Suppressor macrophage treated with lipopolysaccharide for 4 hours (primary cell): ENCODE measurements at places on chromosomes 4 and X.

GRCh38 chr4:146640021-146640464, 1.4 kb downstream of the POU4F2 start:
- no peak for DNase-seq

GRCh38 chrX:11591723-11592346, 73.9 kb downstream of the ARHGAP6 start:
- DNase-seq, result peak; percentile 19

DNA sequence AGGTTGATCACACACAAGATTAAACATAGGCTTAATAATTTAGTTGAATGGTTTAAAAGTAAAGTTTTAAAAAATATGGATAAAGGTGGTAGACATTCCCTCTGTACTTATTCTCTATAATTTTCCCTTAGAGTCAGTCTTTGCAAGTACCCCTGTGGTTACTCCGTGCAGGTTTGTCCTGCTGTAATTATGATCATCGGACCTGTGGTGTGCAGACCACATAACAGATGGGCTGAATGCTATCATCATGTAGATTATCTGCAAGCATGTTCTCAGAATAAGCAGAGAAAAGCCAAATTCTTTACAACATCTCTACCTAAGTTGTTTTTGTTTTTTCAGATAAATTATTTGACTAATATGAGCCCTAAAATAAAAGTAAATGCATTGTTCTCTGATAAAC, 146.8 kb downstream of the FSTL5 start:
- no peak for DNase-seq

DNA sequence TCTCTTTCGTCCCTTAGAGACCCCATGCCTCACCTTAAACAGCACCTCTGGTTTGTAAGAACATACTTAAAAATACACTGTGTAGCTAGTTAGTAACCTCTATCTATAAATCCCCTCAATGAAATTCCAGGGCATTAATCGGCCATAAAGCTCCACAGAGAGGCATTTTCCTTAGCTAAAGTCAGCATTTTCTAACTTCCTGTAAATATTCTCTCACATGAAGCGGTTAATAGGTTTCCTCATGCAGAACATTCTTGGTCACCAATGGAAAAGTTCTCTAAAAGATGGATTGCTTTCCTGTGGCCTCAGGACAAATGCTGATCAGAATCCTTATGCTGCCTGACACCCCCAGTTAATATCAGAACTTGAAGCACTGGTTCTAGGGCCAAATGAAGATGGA, 248.6 kb upstream of the BOD1L1 start:
- DNase-seq, result no peak

GRCh38 chr4:169724260-169724659, 33.5 kb downstream of the HPF1 start:
- DNase-seq, result no peak

GRCh38 chr4:5185551-5185950, 134.3 kb downstream of the STK32B start:
- DNase-seq, result no peak

DNA sequence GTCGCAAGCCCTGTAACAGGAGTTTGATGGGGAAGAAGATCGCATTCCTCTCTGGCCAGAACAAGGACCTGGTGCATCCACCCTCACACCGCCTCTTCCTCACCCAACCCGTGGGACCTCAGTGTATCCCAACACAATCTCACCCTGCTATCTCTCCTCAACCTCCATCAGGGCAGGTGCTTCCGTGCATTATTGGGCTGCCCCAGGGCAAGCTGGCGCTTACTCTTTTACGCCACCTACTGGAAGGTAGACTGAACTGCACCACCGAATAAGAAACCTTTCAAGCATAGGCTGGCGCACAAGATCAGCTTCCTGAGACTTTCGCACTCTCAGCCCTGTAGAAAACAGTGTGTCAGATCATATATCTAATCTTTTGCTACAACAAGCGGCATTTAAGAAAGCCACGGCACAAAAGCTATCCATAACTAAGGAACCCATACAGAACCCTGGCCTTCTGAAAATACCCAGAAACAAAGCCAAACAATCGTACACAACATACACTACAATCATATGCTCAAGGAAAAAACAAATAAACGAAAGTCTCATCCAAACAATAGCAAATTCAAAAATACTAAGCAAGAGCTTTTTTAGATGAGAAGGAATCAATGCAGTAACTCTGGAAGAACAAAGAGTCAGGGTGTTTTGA, 209.3 kb downstream of the UGT8 start:
- peak; percentile 60 for DNase-seq

- no peak for DNase-seq
These were observed 581.6 kb upstream of the DIAPH2 start for GRCh38 chrX:96102997-96103396.

GRCh38 chr4:6200011-6200921, at the start of gene JAKMIP1:
TSS of gene JAKMIP1 (minus strand) at chr4:6200549. CDS start at chr4:6112850, 87,699 bp downstream.
- DNase-seq, result peak; percentile 47
